ENCODE measurements at places on chromosomes 6 and 20.

DNA sequence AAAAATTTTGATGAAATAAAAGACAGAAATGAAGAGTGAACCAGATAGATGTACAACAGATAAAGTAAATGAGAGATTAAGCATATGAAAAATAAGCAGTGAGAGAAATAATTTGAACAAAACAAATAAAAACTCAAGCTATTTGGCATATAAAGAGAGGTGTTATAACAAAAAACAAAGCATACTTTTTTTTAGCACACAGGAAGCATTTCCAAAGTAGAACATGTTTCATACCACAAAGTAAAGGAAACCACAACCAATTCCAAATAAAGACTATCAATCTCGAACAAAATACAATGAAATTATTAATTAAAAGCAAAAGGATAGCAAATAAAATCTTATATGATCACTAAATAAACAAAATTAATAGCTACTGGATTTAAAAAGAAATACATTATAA lies 6.8 kb downstream of the THEMIS start:
- DNase-seq, result no peak

DNA sequence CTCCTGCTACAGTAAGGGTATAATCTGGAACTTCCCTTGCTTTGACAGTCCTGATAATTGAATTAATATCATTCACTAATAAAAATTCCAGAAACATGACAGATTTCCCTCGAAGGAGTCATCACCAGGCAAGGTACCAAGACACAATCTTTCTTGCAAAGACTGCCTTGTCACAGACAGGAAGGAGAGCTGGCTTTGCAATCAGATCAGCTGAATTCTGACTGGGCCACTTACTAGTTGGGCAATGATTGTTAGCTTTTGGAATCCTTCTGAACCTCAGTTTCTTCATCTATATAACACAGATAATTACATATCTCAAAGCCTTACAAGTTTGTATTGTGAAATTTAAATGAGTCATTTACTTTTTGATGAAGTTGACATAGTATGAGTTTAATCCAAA lies 344.2 kb downstream of the RFPL4B start:
- DNase-seq, result no peak

- no peak for DNase-seq
Measured at GRCh38 chr6:57048577-57048976, 2.1 kb downstream of the KIAA1586 start.

GRCh38 chr20:4012589-4012988 lies 2.8 kb downstream of the RNF24 start:
- DNase-seq, result no peak

GRCh38 chr20:43590392-43591303 lies at the start of gene IFT52:
TSS of gene IFT52 (plus strand) at chr20:43590937. CDS start at chr20:43594699, 3,762 bp downstream.
- peak; percentile 58 for DNase-seq

DNA sequence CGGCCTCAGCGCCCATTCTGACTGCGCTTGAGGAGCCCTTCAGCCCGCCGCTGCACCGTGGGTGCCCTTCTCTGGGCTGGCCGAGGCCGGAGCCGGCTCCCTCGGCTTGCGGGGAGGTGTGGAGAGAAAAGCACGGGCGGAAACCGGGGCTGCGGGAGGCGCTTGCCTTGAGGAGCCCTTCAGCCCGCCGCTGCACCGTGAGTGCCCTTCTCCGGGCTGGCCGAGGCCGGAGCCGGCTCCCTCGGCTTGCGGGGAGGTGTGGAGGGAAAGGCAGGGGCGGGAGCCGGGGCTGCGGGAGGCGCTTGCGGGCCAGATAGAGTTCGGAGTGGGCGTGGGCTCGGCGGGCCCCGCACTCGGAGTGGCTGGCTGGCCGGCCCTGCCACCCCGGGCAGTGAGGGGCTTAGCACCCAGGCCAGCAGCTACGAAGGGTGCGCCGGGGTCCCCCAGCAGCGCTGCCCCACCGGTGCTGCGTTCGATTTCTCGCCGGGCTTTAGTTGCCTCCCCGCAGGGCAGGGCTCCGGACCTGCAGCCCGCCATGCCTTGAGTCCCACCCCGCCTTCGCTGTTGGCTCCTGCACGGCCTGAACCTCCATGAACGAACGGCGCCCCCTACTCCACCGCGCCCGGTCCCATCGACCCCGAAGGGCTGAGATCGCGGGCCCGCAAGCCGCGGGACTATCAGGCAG lies 45.7 kb upstream of the MCUR1 start:
- DNase-seq, result no peak

DNA sequence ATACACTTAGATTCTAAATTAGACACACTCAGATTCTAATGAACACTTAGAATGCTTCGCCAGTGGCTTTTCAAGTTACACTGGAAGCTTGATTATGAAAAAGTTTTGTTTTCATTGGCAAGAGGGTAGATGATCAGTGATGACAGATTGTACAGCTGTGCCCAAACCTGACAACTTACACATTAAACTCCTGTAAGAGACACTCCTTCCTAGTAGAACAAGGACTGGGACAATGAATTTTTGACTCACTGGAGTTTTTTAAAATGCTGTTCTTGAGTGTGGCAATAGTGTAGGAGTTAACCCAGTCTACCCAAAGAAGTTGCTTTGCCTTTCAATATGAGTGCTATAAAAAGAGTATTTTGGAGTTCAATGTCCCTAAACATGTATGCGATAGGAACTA lies 140.8 kb downstream of the SLC16A10 start:
- no peak for DNase-seq

DNA sequence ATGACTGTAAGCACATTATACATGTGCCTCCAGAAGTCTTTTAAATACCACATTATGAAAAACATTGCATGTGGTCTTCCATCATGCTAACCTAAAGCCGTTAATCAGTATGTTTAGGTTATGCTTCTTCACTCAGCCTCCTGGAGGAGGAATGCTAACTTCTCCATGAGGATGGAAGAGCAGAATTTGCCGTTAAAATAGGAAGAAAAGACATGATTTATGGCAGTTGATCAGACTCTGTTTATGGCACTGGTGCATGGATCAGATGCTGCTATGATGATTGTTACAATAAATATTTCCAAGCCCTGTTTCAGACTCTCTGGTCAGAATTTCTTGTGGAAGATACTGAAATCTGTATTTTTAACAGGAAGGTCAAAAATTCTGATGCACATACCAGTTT lies 31.7 kb downstream of the MAP3K4 start:
- DNase-seq, result no peak

DNA sequence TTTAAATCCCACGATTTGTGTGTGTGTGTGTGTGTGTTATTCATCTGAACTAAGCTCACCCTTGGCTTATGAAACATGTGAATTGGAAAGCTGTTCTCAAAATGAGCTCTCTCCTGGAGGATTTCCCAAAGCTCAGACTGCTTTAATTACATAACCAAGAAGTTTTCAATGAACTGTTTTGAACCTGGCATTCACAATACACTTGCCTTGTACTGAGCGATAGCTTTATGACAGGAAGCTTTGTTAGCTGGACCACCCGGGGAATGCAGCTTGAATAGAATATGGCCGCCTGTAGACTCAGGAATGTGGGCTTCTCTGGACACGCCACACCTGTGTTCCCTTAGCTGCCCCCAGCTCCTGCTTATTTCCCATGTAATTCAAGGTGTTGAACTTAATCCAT lies 71.4 kb upstream of the PREP start:
- DNase-seq, result no peak

DNA sequence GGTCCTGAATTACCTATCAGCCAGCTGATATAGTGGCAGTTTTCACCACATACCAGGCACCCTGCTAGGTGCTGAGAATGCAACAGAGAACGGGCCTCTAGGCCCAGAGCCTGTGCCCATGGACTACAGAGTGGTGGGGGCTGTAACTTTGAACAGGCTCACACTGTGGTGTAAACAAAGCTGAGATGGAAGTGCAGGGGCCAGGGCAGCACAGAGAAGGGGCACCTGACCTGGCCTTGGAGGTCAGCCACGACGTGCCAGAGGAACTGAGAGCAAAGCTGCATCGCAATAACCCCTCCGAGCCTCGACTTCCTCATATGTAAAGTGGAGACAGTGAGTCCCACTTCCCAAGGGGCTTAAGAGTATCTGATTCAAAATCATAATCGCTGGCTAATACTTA lies 105.8 kb downstream of the MAFB start:
- no peak for DNase-seq

GRCh38 chr6:41850861-41851260 lies 44.3 kb downstream of the USP49 start:
- no peak for DNase-seq

- DNase-seq, result no peak
Measured at GRCh38 chr6:139708337-139709199, 334.1 kb upstream of the CITED2 start.

DNA sequence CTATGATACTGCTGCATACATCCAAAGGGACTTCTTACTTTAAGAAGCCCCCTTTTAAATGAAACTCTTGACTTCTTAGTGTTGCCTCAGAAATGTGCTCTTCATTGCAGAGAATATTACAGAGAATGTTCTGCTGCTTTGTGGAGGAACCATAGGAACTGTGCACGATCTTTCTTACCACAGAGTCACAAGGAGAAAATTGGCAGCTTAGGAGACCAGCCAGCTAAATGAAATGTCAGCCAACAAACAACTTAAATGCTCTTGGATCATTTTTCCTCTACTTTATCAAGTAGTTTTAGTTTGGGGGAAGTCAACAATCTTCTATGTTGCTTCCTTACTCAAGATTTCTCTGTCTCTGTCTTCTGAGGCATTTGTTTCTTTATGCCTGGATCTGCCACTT lies 125.9 kb upstream of the MLIP start:
- DNase-seq, result no peak

GRCh38 chr6:106560996-106561685 lies 68.2 kb downstream of the RTN4IP1 start:
- no peak for DNase-seq

DNA sequence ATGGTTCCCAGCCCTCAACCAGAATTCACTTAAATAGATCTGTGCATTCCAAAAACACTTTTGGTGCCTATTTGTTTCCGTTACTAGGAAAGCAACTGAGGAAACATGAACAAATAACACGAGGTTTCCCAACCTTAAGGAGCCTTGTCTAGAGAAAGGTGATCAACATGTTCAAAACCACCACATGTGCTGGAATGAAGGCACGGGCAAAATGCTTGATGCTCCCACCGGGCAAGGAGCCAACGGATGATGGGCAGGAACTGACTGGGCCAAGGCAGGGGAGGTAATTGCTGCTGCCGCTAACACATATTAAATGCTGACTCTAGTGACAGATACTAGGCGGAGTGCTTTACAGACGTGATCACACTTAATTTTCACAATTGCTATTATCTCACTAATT lies 2.5 kb downstream of the MYLK4 start:
- DNase-seq, result no peak

DNA sequence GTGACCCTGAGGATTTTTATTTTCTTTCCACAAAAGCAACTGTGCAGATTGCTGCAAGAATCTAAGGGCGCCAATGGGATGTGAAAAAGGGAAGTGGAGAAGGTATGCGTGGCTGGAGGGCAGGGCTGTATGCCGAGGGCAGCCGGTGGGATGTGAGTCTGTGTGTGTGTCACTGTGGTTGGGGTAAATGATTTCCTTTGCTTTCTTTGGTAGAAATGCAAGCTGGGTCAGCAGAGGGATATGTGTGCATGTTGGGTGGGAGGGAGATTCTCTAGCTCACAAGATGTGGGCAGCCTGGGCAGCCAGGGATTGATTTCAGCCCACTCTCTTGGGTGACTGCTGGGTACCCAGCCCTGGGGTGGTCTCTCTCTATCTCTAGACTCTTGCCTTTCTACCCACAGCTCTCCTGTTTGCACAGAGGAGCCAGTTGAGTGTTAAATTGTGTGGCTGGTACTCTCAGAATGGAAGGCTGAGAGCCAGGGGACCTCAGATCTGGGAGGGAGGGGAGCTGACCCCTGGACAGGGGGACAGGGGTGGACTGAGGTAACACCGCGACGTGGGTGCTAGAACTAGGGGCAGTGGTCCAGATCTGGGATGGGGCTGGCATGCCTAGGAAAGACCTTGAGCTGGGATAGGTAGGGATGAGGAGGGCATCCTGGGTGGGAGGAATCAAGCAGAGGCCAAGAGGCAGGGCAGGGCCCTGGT lies 136.8 kb upstream of the RNF24 start:
- DNase-seq, result no peak

DNA sequence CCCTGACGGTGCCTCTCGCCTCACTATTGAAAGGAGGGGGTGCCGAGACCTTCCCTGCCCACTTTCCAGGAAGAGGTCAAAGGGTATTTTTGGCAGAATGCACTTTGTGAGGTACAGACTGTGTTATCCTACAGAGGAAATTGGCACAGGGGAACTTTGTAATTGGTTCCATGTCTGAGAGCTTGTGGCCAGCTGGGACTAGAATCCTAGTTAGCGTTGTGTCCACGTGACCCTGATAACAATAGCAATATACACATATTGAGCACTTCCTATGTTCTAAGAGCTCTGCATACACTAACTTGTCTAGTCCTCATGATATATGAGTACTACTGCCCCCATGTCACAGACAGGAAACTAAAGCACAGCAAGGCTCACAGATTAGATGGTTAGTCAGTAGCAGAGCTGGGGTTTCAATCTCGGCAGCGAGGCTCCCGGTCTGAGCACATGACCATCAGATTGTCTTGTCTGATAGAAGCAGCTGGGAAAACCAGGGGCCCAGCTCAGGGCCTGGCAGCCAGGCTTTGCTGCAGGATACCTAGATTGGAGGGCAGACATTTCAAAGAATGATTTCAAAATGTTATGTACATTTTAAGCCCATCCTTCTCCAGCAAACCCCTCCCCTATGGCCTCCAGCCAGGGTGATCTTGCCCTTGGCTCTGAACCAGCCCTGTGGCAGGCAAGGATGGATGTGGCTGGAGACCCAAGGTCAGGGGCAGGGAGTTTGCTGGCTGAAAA lies 1.4 kb downstream of the MAPK13 start:
- no peak for DNase-seq

- DNase-seq, result no peak
Measured at GRCh38 chr6:92376691-92377090, 1042.7 kb downstream of the EPHA7 start.

DNA sequence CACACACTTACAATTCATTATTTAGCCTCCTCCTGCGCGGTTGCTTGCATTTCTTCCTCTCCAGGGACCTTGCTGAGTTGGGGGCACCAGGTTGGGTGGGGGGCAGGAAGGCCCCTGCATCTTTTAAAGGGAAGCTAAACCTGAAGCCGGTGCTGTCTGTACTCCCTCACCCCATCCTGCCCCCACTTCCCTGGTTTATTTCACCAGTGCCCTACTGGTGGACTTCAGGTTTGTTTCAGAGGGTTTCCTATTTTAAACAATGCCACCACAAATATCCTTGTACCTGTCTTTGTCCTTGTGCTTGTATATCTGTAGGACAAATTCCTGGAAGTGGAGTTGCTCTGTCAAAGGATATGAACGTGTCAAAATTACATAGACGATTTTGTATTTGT lies 21.0 kb downstream of the PTK7 start:
- no peak for DNase-seq

- no peak for DNase-seq
Measured at GRCh38 chr6:85006362-85006761, 242.0 kb upstream of the TBX18 start.

- no peak for DNase-seq
Measured at GRCh38 chr20:51095633-51096521, 73.0 kb upstream of the KCNG1 start.

Measured in cortex of kidney (tissue), 1 donor.